ENCODE measurements at places on chromosomes 5 and 9.
A peak's percentile ranks its signal among the peaks of the same experiment; 100 is the strongest.

DNA sequence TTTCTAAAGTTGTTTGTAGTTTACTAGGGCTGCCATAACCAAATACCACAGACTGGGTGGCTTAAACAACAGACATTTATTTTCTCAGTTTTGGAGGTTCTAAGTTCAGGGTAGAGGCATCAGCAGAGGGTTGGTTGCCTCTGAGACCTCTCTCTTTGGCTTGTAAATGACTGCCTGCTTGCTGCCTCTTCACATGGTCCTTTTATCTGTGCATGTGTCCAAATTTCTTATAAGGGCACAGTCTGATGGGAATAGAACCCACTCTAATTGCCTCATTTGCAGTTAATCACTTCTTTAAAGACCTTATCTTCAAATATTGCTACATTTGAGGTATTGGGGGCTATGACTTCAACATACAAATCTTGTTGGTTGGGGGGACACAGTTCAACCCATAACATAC is 36.8 kb downstream of the GPBP1 start:
- DNase-seq, result no peak

DNA sequence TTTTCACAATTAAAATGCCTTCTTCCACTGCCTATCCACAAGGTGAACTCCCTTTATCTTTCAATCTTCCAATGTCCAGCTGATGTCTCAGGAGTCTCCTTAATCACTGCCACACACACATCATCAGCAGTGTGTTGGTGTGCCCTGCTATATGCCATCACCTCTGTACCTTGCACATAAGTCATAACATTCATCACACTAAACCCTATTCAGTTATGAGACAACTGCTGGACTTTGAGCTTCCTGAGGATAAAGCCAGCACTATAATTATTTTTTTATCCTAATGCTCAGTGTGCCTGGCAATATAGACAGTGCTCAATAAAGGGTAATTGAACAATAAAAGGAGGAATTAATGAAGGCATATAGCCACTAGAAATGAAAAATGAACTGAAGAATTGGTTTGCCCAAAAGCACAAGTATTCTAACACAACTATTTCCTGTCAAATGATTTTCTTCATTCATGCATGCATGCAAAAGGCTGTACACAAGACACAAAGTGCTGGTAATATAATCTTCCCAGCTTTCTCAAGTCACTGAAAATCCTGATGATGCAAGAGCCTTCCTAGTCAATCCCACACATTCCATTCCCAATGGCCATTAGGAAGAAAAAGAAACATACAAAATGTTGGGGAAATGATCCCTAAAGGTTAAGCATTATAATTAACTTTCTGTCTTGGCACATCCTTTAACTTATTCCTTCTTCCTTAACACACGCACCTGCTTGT is 32.4 kb downstream of the LPAR1 start:
- DNase-seq, result no peak

GRCh38 chr9:68794898-68795297 is 89.9 kb downstream of the PIP5K1B start:
- peak; percentile 14 for DNase-seq

DNA sequence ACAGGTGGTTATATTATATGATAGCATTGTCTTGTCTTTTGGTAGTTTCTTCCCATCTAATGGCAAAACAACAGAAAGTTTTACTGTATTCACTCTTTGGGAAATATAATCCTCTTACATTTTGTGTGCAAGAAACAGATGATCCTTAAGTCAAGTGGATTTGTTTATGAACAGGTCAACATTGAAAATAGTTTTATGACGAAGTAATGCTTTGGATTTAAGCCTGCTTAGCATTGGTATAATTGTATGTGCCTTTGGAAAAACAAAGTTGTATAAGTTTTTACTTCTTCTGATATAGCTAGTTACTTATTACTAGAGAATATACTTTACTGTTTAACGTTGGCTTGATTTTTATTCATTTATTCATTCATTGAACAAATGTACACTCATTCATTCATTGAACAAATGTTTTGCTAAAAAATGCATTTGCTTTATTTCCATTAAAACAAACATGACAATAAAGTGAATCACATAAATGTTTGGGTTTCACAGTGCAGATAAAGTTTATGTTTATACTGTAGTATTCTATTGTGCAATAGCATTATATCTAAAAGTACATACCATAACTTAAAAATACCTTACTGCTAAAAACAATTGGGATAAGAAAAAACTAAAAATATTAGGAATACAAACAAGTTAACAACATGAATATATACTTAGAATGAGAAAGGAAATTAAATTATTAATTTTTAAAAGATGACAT is 12.3 kb downstream of the SGCD start:
- no peak for DNase-seq

DNA sequence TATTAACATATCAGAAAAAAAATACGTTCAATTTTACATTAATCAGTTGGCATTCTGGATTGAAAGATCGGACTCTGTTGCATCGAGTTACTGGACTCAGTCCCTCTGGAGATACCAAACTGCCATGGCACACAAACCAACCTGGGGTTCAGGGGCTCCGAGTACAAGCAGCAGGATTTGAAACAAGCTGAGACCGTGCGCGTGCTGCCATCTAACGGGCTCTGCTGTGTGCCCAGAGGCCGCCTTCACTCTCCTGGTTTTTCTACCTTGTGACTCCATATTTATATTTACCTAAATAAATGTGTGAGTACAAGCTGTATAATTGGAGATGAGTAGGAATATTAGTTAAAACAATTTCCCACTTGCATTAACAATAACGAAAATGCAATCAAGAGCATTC is 48.2 kb downstream of the ANXA1 start:
- DNase-seq, result no peak

DNA sequence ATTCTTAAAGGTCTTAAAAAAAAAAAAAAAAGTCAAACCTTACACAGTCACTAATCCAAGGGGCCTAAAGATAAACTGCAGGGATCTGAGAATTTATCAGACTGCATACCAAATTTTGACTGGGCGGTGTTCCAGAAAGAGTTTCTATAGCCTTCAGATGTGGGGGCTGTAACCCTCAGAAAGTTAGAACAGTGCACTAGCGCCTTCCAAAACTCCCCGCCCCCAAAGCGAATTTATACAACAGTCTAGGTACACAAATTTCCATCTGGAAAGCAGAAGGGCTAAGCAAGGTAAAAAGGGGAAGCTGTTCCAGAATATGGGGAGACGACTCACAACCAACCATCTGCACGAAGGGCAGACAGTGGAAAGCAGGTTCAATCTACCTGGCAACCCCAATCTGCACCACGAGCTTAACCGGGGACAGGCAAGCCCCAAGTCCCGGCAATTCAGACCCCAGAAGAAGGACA is 813 bp downstream of the ERMP1 start:
- DNase-seq, result no peak

GRCh38 chr5:108919591-108920326 is 172.1 kb downstream of the FER start:
- DNase-seq, result no peak

- no peak for DNase-seq
Observed at GRCh38 chr9:123617952-123618678, 262.1 kb downstream of the CRB2 start.

GRCh38 chr5:169805527-169805934 is 168.5 kb downstream of the DOCK2 start:
- DNase-seq, result no peak

Data from epithelial cell of prostate (primary cell).